Activated B cell treated with CpG ODN at 0.5 μM for 24 hours (primary cell): ENCODE measurements at places on chromosomes 3 and 15.

GRCh38 chr3:22372292-22373062 is 621.5 kb upstream of the ZNF385D start:
- no peak for DNase-seq

GRCh38 chr3:138845771-138846173 is 11.0 kb upstream of the PIK3CB start:
- no peak for DNase-seq

DNA sequence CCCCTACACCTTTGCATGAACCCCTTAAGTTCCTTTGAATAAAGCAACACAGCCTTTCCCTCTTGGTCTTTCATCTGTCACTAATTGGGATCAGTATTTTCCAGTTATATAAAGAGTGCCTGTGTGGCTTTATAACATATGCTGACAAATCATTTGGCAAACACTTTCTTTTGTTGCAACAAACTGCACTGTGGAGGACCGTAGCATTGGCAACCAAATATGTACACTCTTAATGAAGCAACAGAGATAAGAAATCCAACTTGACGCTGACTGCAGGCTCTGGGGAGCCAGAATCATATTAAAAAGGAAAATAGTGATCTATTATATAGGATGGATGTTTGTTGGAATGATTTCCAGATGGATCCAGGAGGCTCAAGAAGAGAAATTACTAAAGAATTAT is 120.1 kb upstream of the PRICKLE2 start:
- DNase-seq, result no peak

DNA sequence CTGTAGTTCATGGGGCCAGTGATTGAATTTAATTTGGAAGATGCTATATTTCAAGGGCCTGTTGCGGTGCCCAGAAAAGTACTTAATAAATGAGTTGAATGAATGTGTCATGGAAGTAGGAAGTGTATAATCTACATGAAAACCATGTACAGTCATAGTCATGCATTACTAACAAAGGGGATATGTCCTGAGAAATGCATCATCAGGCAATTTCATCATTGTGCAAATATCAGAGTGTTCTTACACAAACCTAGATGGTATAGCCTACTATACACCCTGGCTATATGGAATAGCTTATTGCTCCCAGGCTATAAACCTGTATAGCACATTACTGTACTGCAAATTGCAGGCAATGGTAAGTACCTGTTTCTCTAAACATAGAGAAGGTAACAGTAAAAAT is 10.7 kb upstream of the MYO5C start:
- no peak for DNase-seq

- no peak for DNase-seq
These were observed 66.7 kb downstream of the MYLK start for GRCh38 chr3:123817413-123817812.
